Esophagus squamous epithelium (tissue), 5 donors: ENCODE measurements at places on chromosomes 5 and 9.

DNA sequence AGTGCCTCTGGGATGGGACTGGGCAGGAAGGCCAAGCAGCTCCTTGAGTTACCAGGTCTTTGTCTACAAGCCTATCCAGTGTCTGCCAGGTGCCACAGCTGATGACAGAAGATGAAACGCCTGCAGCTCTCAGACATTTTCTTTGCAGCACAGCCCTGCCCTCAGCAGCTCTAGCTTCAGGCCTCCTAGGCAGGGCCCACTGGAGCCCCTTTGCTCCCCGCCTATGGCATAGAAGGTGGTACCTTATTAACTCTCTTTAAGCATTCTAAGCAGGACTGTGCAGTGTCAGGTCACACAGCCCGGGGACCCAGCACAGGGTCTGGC, 1.3 kb upstream of the SKP1 start:
- peak overlapping the region; percentile 99 for H3K27ac ChIP-seq
- H3K4me1 ChIP-seq: peaks cover 21% of the 10 kb centered on the region
- no peaks in the 10 kb centered on the region for H3K27me3 ChIP-seq

- peaks cover 4% of the 10 kb centered on the region for H3K4me1 ChIP-seq
- no peak overlapping the region for H3K27ac ChIP-seq
- DNase-seq: no peak
- no peaks in the 10 kb centered on the region for H3K27me3 ChIP-seq
- H3K36me3 ChIP-seq: no peaks in the 10 kb centered on the region
Observed at GRCh38 chr5:138603249-138603920, 28.2 kb upstream of the HSPA9 start.

GRCh38 chr9:129317179-129318011, 139.3 kb upstream of the IER5L start:
- no peaks in the 10 kb centered on the region for H3K27me3 ChIP-seq
- no peak overlapping the region for H3K4me3 ChIP-seq
- no peaks in the 10 kb centered on the region for H3K36me3 ChIP-seq
- peaks cover 79% of the 10 kb centered on the region for H3K4me1 ChIP-seq
- DNase-seq: no peak

DNA sequence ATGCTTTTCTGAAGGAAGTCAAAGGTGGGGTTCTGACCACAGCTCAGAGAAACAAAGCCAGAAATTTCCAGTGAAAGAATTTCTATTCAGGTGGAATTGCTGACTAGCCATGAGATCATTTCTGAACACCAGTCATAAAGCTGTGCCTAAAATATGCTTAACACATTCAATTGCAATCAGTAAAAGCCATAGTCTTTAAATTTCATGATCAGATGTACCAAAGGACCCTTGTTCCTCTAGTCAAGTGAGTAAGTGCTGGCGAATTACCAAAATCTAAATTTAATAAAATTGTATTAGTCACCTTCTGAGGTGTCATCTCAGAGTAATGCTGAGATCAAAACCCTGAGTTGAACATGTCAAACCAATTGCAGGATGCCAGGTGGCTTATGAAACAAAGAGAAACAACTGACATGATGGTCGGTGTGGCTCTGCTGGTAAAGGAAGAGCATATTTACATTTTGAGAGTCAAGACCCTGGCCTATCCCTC, 334.2 kb upstream of the CCNH start:
- no peak overlapping the region for H3K4me3 ChIP-seq
- no peak for DNase-seq
- no peaks in the 10 kb centered on the region for H3K27me3 ChIP-seq
- H3K27ac ChIP-seq: no peak overlapping the region
- no peaks in the 10 kb centered on the region for H3K36me3 ChIP-seq

DNA sequence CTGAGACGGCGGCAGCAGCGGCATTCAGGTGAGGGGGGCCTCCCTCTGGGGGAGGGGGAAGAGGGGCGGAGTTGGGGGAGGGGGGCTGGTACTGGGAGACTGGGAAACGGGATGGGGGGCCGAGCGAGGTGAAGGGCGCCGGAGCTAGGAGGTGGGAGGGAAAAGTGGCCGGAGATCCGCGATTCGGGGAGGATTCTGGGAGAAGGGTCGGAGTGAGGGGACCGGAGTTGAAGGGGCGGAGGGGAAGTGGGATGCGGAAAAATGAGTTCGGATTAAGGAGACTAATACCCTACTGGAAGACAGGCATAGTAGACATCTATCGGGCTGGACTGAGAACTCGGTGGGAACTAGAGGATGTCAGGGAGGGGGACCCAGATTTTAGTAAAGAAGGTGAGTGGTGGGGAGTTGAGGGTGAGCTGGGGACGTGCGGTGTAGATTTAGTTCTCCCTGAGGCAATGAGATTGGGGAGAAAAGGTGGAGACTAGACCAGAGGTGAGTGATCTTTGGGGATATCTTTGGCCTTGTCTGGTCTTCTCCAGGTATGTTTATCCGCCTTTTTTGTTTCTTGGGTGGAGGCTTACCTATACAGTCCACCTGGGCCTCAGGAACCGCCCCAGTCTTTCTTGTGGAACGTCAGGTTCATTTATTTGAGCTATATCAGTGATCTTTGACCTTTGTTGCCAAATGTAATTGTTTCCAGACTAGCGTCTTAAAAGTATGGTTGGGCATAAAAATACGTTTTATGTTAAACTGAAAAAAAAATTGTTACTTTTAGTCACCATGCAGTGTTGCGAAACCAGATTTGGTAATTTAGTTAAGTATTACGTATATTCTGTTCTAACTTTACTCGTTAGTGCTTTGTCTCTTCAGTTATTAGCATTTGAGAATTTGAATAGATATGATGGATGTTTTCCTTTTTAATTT, 632 bp downstream of the UBAP1 start:
- H3K27me3 ChIP-seq: no peaks in the 10 kb centered on the region
- H3K27ac ChIP-seq: peak overlapping the region; percentile 98
- H3K4me3 ChIP-seq: peak overlapping the region; percentile 96
- no peaks in the 10 kb centered on the region for H3K36me3 ChIP-seq
- H3K4me1 ChIP-seq: peaks cover 7% of the 10 kb centered on the region

GRCh38 chr9:87505869-87506678, 8.4 kb downstream of the DAPK1 start:
- H3K27me3 ChIP-seq: no peaks in the 10 kb centered on the region
- H3K4me1 ChIP-seq: no peaks in the 10 kb centered on the region
- H3K4me3 ChIP-seq: no peak overlapping the region
- no peaks in the 10 kb centered on the region for H3K36me3 ChIP-seq
- no peak for DNase-seq

DNA sequence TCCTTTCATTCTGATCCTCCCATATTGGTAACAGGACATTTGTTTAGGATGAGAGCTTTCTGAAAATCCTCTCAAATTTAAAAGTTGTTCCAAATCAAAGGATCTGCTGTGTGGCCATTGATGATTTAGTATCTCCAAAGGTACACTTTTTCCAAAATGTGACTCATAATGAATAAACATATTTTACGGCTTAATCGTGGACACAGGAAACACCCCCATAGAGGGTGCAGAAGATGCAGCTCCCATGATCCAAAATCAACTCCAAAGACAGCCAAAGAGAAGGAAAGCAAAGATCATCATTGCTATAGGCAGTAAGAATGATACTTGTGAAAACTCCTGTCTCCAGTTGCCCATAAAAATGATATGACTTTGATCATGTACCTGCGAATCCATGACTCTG, 239.7 kb downstream of the PIK3R1 start:
- no peak overlapping the region for H3K27ac ChIP-seq
- no peaks in the 10 kb centered on the region for H3K36me3 ChIP-seq
- no peaks in the 10 kb centered on the region for H3K4me1 ChIP-seq

DNA sequence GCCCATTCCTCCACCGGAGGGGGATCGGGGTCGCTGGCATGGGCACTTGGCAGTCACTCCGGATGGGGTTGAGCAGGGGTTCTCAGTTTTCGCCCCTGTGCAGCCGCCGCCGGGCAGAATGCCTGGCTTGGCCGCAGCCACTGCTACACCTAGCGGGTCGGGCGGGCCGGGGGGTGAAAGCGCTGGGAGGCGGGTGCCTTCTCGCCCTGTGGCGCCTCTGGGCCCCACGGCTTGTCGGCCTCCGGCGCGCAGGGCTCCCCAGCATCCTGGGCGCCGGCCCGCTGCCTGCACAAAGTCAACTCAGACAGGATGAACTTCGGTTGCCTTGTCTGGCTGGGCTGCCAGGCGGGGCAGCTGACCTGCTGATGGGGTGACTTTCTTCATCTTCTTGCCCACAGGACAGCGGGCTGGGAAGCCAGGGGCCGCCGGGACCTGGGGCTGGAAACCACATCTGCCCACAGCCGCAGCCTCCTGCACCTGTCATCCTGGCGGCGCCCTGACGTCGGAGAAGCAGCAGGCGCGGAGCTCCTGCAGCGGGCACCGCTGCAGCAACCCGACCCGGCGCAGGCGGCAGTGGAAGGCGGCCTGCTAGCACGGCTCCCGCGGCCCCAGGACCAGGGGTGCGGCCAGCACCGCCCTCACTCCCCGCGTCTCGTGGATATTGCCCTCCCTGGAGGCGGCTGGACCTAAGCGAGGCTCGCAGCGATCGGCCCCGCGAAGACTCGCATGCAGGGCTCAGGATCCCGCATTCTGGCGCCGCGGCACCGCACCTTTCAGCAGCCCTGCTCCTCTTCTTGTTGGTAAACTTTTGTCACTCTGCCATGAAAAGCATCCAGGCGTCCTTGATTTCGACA, 1.3 kb upstream of the ANKRD18A start:
- H3K4me3 ChIP-seq: peak overlapping the region; percentile 39
- no peak for DNase-seq
- no peaks in the 10 kb centered on the region for H3K36me3 ChIP-seq
- peaks cover 24% of the 10 kb centered on the region for H3K4me1 ChIP-seq

GRCh38 chr5:170448221-170448620, 55.6 kb upstream of the KCNIP1 start:
- no peak overlapping the region for H3K27ac ChIP-seq
- no peaks in the 10 kb centered on the region for H3K36me3 ChIP-seq
- no peaks in the 10 kb centered on the region for H3K4me1 ChIP-seq
- H3K4me3 ChIP-seq: no peak overlapping the region
- H3K27me3 ChIP-seq: no peaks in the 10 kb centered on the region
- DNase-seq: no peak

DNA sequence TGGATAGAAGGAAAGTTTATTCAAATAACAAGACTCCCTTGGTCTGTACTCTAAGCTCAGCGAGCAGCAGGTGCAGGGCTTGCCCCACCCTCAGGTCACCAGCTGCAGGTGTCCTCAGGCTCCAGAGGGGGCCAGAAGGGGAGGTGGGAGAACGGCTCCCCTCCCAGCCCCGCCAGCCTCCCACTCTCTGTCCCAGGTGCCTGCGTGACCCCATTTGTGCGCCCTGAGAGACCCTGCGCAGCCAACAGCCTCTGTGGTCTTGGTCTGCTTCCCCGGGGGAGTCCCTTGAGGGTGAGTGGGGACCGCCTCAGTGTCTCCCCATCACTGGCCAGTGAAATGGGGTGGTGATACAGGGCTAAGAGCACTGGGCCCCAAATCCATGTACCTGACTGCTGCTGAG, 62.3 kb upstream of the STXBP1 start:
- peaks cover 98% of the 10 kb centered on the region for H3K4me1 ChIP-seq
- H3K36me3 ChIP-seq: no peaks in the 10 kb centered on the region
- H3K27ac ChIP-seq: peak overlapping the region; percentile 61
- H3K4me3 ChIP-seq: no peak overlapping the region
